Stimulated activated CD8-positive, alpha-beta memory T cell treated with anti-CD3 and anti-CD28 coated beads, Interleukin-15, amount 100 ng/mL, for 4 hours (primary cell): ENCODE measurements at places on chromosomes 2 and 18.

- DNase-seq: no peak
Observed at GRCh38 chr2:42770288-42771131, 6.6 kb upstream of the OXER1 start.

DNA sequence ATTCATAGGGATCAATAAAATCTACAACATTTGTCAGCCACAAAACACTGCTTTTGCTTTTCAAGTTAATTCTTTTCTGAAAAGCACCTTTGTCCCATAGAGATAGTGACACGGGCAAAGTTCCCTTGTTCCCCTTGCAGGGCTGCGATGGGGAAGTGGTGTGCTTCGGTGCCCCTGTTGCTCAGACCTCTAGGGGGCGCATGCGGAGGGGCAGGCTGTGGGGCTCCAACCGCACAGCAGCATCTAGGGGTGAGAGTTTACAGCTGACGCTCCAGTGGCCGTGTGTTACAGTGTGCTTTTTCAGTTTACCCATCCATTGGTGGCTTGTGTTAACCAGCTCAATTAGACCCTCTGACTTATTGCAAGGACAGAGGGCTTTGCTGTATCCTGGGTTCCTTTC is 1432.2 kb upstream of the ACVR2A start:
- no peak for DNase-seq

DNA sequence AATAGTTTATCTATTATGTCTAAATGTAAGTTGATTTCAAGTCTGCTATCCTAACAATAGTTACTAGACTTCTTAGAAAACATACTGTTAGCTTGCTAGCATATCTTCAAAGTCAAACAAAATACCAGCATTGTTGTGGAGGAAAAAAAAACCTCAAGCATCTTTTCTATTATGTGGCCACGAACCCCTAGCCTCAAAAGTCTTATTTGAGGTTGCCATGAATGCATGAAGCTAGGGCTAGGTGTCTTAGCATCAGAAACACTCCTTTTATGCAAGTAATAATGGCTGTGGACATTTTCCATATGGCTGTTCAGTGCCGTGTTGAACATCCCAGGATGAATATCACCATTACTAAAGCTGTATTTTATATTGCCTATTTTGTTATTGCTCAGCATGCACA is 86.6 kb upstream of the OTX1 start:
- no peak for DNase-seq

DNA sequence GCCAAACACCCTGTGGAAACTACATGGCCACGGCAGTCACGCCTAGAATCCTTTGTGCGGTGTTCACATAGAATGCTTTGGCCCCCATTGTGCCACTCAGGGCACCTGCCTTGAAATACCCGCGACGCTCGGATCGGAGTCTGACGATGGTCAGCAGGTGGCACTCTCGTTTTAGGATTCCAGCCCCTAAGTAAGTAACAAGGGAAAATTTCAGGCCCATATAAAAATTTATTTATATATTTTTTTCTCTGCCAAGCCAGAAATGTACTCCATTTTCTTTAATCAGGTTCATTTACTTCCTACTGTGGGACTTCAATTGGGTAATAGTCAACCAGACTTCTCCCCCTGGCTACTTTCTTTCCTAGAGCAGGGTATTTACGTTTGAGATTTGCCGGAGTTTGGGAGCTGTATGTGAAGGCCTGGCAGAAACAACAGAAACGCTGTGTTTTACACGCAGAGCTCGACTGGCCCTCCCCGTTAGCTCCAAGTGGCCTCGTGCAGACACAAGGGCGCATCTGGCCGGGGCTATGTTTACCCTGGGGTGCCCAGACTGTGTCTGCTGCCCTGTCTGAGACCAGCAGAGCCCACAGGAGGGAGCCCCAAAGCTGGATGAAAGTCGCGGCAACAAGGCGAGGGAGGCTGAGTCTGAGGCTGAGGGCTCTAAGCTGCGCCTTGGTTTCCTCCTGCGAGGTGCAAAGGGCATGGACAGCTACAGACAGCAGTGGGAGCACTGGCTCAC is 41.6 kb downstream of the LRRC30 start:
- no peak for DNase-seq

GRCh38 chr2:191008286-191008685 is 5.7 kb downstream of the STAT1 start:
- no peak for DNase-seq

DNA sequence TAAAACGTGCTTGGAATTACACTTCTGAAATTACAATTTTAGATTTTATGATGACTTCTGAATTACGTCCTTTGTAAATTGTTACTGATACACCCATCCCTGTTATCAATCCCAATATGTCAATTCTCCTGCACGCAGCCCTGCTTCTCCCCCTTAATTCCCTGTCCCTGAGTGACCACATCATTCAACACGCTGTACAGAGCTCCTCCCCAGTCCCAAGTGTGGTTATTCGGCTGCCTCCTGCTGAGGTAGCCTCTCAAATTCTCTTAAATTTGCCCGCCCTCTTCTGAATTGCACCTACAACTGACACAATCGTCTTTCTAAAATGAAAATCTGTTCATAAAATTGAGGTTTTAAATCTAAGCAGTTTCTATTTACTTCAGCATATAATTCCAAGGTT is 10.1 kb downstream of the SERPINB8 start:
- DNase-seq: no peak

- DNase-seq: no peak
Observed at GRCh38 chr2:168480356-168480755, 24.3 kb downstream of the CERS6 start.

DNA sequence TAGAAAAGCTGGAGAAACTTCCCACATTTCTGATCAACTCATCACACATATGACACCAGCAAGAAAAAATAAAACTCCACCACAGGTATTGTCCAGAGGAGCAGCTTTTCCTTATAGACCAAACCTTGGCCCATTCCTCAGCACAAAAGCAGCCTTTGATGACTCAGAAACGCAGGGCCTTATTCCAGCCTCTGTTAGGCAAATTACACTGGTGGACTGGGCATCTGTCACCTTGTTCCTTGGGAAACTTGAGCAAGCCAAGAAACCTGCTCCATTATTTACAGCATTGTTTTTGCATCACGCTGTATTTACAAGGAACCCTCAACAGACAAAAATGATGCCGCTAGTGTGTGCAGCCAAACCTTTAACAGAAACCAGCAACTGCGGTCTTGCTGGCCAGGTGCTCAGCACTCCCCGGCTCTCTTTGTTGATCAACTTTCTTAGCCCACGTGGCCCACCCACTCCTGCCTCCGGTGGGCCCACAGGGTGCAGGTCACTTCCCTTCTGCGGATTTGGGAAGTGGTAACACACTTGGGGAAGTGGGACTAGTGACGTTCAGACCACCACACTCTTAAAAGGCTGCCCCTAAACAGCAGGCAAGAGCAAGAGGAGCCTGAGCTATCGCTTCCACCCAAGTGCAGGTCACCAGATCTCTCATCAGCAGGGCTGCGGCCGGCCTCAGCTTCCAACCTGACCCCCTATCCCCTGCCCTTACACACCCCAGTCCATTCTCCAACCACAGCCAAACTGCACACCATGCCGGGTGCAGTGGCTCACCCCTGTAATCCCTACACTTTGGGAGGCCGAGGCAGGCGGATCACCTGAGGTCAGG is 1.5 kb downstream of the AP1S3 start:
- DNase-seq: no peak

DNA sequence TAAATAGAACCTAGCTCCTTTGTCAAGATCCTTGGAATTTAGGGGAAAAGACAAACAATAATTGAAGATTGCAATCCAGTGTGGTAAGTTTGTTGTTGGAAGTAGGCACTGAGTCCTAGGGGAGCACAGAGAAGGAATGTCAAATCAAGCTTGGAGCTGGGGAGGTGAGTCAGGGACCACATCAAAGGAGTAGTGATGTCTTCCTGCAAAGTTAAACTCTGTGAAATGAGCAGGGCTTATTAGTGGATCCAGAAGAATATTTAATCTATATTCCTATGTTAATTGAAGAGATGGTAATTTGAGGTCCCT is 41.7 kb upstream of the NABP1 start:
- no peak for DNase-seq

DNA sequence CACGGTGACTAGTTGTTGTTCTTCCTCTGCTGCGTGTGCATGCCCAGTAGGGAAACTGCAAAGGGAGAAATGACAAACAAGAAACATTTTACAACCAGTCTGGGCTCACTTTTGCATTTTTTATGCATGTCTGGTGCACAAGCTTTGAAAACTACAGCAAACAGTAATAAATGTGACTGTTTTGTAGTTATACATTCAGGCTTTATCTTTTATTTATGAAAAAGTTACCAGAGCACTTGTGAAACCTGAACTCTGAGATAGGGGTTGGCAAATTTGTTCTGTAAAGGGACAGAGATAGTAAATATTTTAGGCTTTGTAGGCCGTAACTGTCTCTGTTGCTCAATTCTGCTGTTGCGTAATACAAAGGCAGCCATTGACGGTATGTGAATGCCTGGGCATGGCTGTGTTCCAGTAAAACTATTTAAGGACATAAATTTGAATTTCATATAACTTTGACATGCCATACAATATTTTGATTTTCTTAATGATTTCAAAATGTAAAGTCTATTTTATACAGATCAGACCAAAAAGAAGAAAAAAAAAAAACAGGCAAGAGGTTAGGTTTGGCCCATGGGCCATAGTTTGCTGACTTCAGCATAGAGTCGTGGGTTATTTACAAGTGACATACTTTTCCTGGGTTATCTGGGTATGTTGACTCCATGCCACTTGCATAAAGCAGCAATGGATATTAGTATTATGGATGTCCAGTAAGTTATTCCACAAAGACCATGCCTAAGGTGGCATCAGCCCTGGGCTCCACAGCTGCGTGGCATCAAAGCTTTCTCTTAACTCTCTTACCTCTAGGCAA is 53.6 kb upstream of the EML6 start:
- DNase-seq: no peak

- no peak for DNase-seq
Observed at GRCh38 chr18:78618726-78619125, 360.9 kb upstream of the SALL3 start.

- DNase-seq: no peak
Observed at GRCh38 chr2:66830881-66831280, 396.0 kb downstream of the MEIS1 start.

DNA sequence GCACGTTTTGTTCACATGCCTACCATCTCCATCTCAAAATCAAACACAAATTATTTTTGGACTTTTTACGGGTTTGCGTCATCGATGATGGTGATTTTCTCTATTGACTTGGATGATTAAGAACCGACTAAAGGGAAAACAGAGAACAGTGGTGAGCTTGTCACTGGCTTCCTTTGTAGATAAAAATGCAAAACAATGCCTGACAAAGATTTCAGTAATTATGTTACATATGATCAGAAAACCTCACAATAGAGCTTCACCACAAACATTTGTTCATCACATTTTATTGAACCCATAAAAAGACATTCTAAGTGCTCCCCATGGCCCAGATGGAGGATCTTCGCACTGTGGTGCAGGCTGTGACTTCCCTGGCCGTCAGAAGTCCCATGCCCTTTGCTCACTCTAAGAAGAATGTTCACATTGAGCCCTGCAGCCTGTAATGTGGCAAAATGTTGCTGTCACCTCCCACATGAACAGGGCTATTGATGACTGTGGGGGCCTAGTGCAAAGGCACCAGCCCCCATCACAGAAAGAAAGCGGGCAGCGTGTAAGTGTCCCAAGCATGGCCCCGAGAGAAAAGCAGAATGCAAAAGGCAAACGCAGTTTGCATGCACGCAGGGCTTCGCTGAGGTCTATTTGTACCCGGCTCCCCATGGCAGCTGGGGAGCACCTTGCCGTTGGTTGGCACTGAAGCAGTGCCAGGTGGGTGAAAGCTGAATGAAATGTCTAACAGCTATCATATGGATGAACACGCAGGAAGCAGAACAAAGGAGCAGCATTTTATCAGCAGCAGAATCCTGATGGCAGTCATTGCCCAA is 60.6 kb downstream of the BCL2 start:
- DNase-seq: no peak

DNA sequence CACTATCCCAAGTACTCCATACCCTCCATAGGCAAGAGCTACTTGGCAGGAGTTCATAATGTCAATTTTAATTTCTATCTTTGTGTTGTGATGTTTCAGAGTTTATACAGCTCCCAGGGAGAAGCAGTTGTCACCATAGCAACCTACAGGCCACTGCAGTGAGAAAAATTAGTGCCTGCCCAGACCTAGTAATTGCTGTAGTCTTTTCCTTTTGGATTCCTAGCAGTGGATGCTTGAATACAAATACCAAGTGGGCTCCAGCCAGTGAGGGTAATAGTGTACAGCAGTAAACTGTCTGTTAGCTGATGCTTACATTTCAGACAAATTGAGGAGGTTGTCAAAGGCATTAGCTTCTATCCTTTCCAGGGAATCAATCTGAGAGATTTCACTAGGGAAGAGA is 26.7 kb downstream of the LHCGR start:
- DNase-seq: no peak

- no peak for DNase-seq
Observed at GRCh38 chr2:11889101-11889850, 142.8 kb downstream of the LPIN1 start.

- DNase-seq: no peak
Observed at GRCh38 chr2:140567734-140568133, 1563.1 kb downstream of the LRP1B start.

DNA sequence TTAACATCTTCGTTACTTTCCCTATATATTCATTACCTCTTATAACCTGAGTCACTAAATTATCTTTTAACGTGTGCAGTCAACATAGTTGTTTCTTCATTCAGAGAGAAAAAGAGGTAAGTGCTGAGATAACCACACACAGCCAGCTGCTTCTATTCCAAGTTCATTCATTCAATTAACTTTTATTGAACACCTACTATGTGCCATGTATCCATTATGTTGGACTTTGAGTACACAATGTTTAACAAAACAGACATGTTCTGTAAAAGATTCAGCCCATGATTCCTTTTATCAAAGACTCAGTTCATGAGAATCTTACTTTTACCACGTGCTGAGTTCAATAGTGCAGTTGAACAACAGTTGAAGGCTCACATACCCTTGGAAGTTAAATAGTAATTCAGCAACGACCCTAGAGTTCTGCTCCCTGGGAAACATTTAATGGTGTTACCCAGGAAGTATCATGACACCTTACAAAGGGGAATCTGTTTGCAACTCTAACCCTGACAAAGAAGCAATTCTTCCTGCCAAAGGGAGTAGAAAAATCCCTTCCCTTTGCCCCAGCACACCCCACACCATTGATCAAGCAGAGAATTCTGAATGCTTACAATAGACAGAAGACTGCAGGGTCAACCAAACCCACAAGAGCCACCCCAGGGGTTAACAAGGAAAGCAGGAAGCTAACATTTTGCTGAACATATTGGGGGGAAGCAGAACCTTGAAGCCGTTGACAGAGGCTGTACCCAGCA is 595.8 kb downstream of the STK39 start:
- DNase-seq: no peak

DNA sequence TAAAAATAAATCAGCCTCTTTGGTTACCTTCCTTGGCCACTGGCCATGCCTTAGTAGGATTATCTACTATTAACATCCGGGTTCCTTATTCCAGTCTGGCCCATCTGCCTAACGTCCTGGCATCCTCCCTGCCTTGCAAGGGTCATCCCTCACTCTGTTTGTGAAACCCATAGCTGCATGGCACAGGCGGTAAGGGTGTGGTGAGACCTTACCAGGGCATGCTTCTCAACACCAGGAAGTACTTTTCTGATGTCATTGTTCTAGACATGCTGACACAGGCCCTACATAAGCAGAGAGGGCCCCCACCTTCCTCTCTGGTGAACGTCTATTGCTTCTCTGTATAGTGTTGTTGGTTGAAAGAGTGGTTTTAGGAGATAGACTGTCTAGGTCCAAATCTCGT is 296.8 kb upstream of the SPRED2 start:
- DNase-seq: no peak
